ENCODE measurements at places on chromosomes 4 and X.

DNA sequence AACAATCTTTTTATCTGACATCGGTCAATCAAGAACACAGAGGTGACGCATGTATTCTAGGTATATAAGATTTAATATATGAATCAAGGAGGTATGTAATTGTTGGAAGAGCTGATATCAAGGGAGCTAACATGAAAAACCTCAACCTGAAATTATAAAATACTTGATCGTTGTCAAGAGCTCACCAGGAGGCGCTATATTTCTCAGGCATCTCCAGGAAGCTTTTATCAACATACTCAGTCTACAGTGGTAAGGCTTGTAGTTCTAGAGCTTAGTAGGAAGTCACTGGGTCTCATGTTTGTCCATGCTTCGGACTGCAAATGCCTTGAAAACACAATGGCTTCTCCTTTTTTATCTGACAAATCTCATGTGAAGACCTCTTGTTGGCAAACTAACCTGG, 156.1 kb downstream of the GRXCR1 start:
- DNase-seq, result no peak

DNA sequence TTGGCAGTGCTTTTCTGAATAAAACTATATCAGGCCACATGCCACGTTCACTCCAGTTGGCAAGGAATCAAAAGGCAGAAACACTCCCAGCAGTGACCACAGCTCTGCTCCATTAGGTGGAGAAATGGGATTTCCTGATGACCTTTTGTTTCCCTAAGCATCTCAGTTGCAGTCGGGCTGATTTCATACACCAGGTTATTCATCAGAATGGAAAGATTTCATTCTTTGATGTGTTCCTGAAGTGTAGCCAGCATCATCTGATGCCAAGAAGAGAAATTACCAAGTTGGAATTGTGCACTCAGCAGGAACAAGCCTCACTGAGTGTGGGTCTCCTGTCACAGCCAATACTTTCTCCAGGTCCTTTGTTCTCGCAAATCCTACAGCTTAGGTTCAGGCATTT, 193.7 kb downstream of the SPATA18 start:
- no peak for DNase-seq

- DNase-seq, result no peak
Observed at GRCh38 chr4:16161851-16162408, 64.3 kb downstream of the TAPT1 start.

GRCh38 chr4:10117359-10118047, 904 bp upstream of the WDR1 start:
- no peak for DNase-seq

GRCh38 chrX:18575744-18576143, 96.2 kb downstream of the RS1 start:
- no peak for DNase-seq

- no peak for DNase-seq
Observed at GRCh38 chr4:93002240-93002639, 698.5 kb downstream of the GRID2 start.

DNA sequence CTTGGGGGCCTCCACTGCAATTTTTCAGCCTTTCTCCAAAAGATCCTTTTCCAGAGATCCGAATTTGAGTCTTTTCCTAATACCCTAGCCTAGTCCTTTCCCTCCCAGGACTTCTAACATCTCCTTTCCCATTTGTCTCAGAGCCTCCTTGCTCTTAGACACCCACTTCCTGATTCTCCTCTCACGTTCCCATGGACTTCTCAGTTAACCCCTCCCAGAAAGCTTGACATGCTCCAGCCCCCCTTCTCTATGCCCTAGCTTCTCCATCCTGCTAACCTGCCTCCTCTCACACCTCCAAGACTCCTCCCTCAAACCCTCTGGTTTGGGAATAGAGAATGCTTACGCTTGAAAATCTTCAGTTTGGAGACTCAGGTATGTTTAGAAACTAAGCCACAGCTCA, 2.5 kb downstream of the UBA1 start:
- no peak for DNase-seq

GRCh38 chr4:164617911-164618310, 136.0 kb upstream of the SMIM31 start:
- DNase-seq, result no peak

GRCh38 chr4:1608196-1608820, 75.8 kb downstream of the FAM53A start:
- no peak for DNase-seq

GRCh38 chr4:4884611-4885010, 25.1 kb downstream of the MSX1 start:
- DNase-seq, result no peak

DNA sequence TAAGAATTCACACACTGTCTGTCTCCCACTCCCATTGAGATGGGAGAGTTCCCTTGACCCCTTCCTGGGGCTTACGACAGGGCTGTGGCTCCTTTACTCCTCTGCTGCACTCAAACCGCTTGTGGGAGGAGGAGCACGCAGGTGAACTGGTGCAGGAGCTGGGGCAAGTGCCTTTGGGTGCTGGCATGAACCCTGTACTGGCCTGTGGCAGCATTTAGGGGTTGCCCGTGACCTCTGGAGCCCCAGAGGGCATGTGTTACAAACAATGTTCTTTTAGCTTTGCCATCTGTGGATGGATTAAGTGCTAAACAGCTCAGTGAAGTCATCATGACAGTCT, 21.8 kb upstream of the FTHL17 start:
- no peak for DNase-seq

- no peak for DNase-seq
Observed at GRCh38 chr4:126221717-126222340, 907.1 kb downstream of the FAT4 start.

DNA sequence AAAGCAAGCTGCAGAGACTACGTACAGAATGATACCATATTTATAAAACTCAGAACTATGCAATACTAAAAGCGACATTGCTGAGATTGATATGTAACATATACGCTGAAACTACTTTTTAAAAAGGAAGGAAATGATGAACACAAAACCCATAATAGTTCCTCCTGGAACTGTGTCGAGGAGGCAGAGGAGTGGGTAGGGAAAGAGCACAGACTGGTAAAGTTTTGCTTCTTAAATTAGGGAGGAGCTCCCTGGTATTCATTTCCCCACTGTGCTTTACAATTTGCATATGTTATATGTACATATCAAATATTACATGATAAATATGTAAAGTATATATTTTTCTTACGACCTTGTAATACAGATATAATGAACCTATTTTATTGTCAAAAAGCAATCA, 13.9 kb downstream of the UFSP2 start:
- no peak for DNase-seq

- DNase-seq, result no peak
Observed at GRCh38 chrX:130039847-130040246, 57.4 kb downstream of the BCORL1 start.

DNA sequence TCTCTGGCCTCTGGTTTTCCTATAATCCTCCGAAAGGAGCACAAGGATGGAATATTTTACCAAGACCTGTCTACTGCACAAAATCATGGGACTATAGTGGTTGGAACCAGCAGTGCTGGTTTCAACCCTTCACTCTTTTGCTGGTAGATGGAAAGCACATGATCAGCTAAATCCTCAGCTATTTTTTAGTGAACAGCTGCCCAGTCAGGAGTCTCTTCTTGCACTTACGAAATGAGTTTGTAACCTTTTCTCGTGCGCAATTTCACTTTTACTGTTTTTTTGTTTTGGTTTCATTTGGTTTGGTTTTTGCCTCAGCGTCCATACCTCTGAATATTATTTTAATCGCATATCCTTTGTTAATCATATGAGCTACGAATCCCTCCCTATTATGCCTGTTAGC, 418.5 kb upstream of the CPEB2 start:
- no peak for DNase-seq
